ENCODE measurements at places on chromosomes 5 and 9. TPM values are rescaled to one million over a fixed set of nuclear protein-coding genes. Genes with fewer than 3 reads are reported as not detected.

The FOXD1 gene
- total RNA-seq: not detected

The GABRA6 gene
- not detected for total RNA-seq

The ANKRD31 gene
- total RNA-seq: 1.1 TPM

The ARID3C gene
- not detected for total RNA-seq

The KCNMB1 gene
- total RNA-seq: 6.1 TPM

The GPX8 gene
- 1.2 TPM for total RNA-seq

- peak overlapping the region; percentile 29 for H3K27ac ChIP-seq
- no peaks in the 10 kb centered on the region for H3K27me3 ChIP-seq
- H3K36me3 ChIP-seq: no peaks in the 10 kb centered on the region
- DNase-seq: peak; percentile 76
Observed at GRCh38 chr9:116318468-116319374, 165.1 kb downstream of the PAPPA start.

- no peak overlapping the region for H3K4me3 ChIP-seq
- no peaks in the 10 kb centered on the region for H3K36me3 ChIP-seq
- no peaks in the 10 kb centered on the region for H3K4me1 ChIP-seq
- DNase-seq: no peak
- H3K27ac ChIP-seq: no peak overlapping the region
Observed at GRCh38 chr9:14418941-14419937, 105.3 kb upstream of the NFIB start.

- H3K4me3 ChIP-seq: no peak overlapping the region
- no peaks in the 10 kb centered on the region for H3K36me3 ChIP-seq
- H3K4me1 ChIP-seq: no peaks in the 10 kb centered on the region
- DNase-seq: no peak
- H3K27ac ChIP-seq: no peak overlapping the region
Observed at GRCh38 chr5:1281038-1281882, 13.6 kb downstream of the TERT start.

DNA sequence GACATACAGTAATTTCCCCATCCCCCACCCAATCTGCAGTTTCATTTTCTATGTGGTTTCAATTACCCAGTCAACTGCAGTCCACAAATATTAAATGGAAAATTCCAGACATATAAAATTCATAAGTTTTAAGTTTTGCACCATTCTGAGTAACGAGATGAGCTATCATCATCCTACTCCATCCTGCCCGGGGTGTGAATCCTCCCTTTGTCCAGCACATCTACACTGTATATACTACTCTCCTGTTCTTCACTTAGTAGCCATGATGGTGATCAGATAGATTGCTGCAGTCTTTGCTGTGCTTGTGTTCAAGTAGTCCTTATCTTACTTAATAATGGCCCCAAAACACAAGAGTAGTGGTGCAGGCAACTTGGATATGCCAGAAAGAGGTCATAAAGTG, 11.3 kb downstream of the OXCT1 start:
- peaks cover 50% of the 10 kb centered on the region for H3K36me3 ChIP-seq
- no peak for DNase-seq
- H3K27me3 ChIP-seq: no peaks in the 10 kb centered on the region
- H3K4me1 ChIP-seq: no peaks in the 10 kb centered on the region
- no peak overlapping the region for H3K27ac ChIP-seq

DNA sequence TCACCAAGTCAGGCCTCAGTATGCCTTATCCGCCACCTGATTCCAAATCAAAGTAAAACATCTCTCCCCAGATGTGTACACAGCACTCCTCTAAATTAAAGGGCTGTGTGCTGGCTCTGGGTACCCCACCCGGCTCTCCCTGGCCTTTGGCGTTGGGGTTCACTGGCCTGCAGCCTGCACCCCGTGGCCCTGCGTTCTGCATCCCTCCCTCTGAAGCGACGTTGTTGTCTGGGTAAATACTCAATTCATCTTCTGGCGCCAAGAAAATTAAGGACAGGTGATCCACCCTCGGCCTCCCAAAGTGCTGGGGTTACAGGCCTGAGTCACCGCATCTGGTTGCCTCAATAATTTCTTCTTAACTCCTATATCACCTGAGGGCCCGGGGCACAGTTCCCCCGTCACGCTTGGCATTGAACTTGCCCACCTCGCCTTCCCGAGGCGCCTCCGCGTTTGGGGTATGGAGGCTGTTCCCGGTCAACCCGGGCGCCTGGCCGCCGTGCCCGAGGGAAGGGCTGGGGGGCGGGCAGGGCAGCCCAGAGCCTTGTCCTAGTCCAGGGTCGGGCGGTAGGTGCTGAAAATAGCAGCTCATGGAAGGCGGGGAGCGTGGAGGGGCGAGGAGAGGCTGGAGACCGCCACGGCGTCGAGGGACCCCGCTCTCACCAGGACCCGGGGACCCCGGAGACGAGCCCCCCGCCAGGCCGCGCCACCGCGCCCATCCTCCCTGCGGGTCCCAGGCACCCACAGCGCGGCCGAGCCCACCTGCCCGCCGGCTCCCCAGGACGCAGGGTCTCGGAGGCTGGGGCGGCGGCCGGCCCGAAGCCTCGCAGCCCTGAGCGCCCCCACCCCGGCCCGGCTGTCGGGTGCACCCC, 531 bp downstream of the ABO start:
- peak; percentile 40 for DNase-seq
- no peaks in the 10 kb centered on the region for H3K36me3 ChIP-seq
- peak overlapping the region; percentile 76 for H3K27ac ChIP-seq

GRCh38 chr9:133087429-133088145, 25.8 kb downstream of the CEL start:
- no peak overlapping the region for H3K4me3 ChIP-seq
- no peaks in the 10 kb centered on the region for H3K36me3 ChIP-seq
- no peaks in the 10 kb centered on the region for H3K27me3 ChIP-seq
- no peaks in the 10 kb centered on the region for H3K4me1 ChIP-seq

GRCh38 chr5:11400316-11400715, 503.9 kb downstream of the CTNND2 start:
- no peaks in the 10 kb centered on the region for H3K36me3 ChIP-seq
- no peak overlapping the region for H3K27ac ChIP-seq
- DNase-seq: no peak
- H3K27me3 ChIP-seq: no peaks in the 10 kb centered on the region

GRCh38 chr9:1604942-1605560, 410.1 kb upstream of the SMARCA2 start:
- H3K27ac ChIP-seq: no peak overlapping the region
- no peak overlapping the region for H3K4me3 ChIP-seq
- peaks cover 13% of the 10 kb centered on the region for H3K27me3 ChIP-seq
- H3K36me3 ChIP-seq: no peaks in the 10 kb centered on the region
- H3K4me1 ChIP-seq: no peaks in the 10 kb centered on the region

DNA sequence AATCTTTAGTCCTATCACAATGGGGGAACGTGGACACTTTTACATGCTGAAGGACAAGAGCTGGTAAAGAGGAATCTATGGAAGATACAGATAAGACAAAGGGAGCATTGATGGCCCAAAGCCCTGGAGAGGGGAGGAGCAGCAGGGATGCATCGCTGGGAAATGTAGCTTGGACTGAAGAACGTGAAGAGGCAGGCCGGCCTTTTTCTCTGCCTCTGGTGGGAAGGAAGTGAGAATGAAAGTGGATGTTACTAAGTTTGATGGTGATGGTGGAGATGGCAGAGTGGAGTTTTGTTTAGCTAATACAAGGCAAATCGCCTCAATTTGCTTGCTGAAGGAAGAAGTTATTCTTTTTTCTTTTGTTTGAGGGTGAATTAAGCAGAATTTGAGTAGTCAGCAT, 124.6 kb upstream of the TAF11L2 start:
- H3K27ac ChIP-seq: no peak overlapping the region
- H3K36me3 ChIP-seq: no peaks in the 10 kb centered on the region
- H3K27me3 ChIP-seq: no peaks in the 10 kb centered on the region
- DNase-seq: no peak
- no peak overlapping the region for H3K4me3 ChIP-seq
- H3K4me1 ChIP-seq: no peaks in the 10 kb centered on the region

- no peak overlapping the region for H3K27ac ChIP-seq
- peak; percentile 93 for DNase-seq
- no peaks in the 10 kb centered on the region for H3K27me3 ChIP-seq
- no peak overlapping the region for H3K4me3 ChIP-seq
Observed at GRCh38 chr9:127586537-127586936, 25.5 kb upstream of the STXBP1 start.

DNA sequence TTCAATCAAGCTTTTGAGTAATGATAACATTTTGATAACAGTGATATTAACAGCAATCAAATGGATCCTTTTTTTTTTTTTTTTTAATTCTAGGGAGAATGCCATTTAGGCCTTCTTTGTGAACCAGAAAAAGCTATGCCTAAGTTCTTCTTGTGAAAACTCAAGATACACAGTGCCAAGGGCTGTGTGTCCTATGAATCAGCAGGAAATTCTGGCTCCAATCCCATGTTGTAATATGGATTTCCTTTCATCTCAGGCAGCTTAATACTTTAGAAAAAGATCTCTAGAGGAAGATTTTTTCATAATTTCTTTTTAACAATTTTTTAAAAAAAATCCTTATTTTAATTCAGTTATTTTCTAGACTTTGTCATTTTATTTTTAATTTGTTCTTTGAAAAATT, 96.1 kb downstream of the NUDT12 start:
- H3K4me1 ChIP-seq: no peaks in the 10 kb centered on the region
- H3K27me3 ChIP-seq: no peaks in the 10 kb centered on the region
- H3K36me3 ChIP-seq: no peaks in the 10 kb centered on the region
- no peak overlapping the region for H3K4me3 ChIP-seq

DNA sequence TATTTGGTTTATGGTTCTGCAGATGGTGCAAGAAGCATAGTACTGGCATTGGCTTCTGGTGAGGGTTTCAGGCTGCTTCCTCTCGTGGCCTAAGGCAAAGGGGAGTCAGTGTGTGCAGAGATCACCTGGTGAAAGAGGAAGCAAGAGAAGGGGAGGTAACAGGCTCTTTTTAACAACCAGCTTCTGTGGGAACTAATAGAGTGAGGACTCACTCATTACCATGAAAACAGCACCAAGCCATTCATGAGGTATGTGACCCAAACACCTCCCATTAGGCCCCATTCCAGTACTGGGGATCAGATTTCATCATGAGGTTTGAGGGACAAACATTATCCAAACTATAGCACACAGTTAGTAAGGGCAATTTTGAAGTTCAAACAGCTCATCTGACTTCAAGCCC, 263.5 kb downstream of the TMEM38B start:
- no peak for DNase-seq
- no peaks in the 10 kb centered on the region for H3K27me3 ChIP-seq
- H3K36me3 ChIP-seq: no peaks in the 10 kb centered on the region
- H3K4me1 ChIP-seq: no peaks in the 10 kb centered on the region
- H3K4me3 ChIP-seq: no peak overlapping the region
- no peak overlapping the region for H3K27ac ChIP-seq

DNA sequence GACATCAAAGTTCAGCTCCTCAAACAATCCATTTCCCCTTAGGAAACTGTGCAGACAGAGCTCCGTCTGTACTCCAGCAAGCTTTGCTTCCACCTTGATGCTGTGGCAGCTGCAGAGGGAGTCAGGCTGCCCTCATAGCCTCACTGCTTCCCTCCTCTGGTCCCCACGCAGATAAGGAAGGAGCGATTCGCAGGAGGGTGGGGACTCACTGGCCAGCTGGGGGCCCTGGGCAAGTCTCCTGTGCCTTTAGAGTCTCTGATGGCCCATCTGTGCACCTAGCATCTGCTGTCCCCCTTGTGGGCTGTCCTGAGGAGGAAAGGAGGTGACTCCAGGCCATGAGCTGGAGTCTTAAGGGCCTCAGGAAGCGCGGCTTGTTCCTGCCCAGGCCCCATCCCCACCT, 121.5 kb downstream of the ENTREP1 start:
- H3K4me1 ChIP-seq: no peaks in the 10 kb centered on the region
- H3K36me3 ChIP-seq: peaks cover 14% of the 10 kb centered on the region
- no peak for DNase-seq
- no peak overlapping the region for H3K27ac ChIP-seq
- no peaks in the 10 kb centered on the region for H3K27me3 ChIP-seq

DNA sequence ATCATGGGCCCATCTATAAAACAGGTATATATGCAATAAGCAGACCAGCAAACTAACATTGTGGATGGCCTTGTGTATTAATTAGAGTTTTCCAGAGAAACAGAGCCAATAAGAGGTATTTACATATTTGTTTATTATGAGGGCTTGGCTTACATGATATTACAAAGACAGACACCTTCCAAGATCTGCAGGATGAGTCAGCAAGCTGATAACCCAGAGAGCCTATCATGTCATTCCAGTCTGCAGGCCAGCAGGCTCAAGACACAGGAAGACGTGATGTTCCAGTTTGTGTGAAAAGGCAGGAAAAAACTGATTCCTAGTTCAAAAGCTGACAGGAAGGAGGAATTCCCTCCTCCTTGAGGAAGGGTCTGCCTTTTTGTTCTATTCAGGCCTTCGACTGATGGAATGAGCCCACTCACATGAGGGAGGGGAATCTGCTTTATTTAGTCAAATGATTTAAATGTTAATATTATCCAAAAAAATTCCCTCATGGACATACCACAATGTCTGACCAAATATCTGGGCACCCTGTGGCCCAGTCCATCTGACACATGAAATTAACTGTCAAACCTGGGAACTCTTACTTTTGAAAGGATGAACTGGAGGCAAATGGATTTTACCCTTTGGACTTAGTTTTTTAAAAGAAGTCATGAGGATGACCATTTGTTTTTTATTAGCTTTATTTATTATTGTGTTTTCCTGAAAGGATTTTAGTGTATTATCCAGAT, 161.2 kb upstream of the CHD1 start:
- H3K27ac ChIP-seq: no peak overlapping the region
- H3K27me3 ChIP-seq: no peaks in the 10 kb centered on the region
- H3K4me3 ChIP-seq: no peak overlapping the region
- H3K36me3 ChIP-seq: no peaks in the 10 kb centered on the region
- H3K4me1 ChIP-seq: no peaks in the 10 kb centered on the region
- DNase-seq: no peak

DNA sequence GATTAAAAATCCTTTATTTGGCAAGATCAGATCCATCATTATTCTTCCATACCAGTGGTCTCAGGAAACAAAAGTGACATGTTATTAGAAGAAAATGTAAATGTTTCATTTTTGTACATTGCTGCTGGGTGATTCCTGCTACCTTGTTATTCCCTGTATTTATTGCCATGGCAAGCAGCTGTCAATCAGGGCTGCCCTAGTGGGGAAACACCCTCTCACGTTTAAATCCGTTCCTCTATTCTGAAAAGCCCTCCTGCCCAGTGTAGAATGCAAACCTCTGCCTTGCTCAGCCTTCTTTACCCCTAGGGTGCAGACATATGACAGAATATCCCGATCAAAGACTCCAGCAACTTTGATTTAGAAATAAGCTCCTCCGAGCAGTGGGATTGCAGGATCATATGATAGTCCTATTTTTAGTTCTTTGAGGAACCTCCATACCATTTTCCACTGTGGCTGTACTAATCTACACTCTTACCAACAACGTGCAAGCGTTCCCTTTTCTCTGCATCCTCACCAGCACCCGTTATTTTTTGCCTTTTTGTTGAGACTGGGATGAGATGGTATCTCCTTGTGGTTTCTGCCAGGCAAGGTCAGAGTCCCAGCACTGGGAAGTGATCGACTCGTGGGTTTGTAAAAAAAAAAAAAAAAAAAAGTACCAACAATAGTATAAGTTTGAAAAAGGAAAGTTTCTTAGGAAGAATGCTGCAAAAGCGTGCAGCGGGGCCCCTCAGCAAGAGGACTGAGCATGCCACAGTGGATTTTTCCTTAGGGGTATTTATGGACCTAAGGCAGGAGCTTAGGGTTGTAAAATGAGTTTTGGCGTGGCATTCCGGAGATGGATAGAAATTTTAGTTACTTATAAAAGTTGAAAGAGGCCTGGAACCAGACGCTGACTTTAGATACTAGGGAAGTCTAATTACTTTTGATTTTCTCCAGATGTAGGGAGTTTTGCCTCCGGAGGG, 66.7 kb downstream of the HRH2 start:
- no peak for DNase-seq
- peaks cover 11% of the 10 kb centered on the region for H3K27me3 ChIP-seq
- H3K27ac ChIP-seq: no peak overlapping the region
- H3K36me3 ChIP-seq: no peaks in the 10 kb centered on the region
- H3K4me3 ChIP-seq: no peak overlapping the region
- peaks cover 8% of the 10 kb centered on the region for H3K4me1 ChIP-seq
